NCI-H446 (cell line): ENCODE measurements at places on chromosomes 16 and 17.

DNA sequence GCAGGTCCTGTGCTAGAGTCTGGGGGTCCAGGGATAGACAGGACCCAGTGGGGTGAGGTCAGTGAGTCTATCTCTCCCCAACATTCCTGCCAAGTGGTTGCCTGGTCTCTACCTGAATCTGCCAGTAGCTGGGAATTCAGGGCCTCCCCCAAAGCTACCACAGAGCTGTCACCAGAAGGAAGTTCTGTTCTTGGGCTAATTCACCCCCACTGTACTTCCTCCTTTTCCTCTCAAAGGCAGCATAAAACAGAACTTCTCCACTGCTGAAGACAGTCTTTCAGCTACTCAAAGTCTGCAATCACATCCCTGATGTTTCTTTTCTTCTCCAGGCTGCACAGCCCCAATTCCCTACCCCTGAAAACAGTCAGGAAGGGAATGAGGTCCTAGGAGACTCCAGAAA, 8.7 kb downstream of the CAMTA2 start:
- DNase-seq, result no peak

GRCh38 chr17:74786431-74787055, 10.4 kb upstream of the NAT9 start:
- no peak for DNase-seq

DNA sequence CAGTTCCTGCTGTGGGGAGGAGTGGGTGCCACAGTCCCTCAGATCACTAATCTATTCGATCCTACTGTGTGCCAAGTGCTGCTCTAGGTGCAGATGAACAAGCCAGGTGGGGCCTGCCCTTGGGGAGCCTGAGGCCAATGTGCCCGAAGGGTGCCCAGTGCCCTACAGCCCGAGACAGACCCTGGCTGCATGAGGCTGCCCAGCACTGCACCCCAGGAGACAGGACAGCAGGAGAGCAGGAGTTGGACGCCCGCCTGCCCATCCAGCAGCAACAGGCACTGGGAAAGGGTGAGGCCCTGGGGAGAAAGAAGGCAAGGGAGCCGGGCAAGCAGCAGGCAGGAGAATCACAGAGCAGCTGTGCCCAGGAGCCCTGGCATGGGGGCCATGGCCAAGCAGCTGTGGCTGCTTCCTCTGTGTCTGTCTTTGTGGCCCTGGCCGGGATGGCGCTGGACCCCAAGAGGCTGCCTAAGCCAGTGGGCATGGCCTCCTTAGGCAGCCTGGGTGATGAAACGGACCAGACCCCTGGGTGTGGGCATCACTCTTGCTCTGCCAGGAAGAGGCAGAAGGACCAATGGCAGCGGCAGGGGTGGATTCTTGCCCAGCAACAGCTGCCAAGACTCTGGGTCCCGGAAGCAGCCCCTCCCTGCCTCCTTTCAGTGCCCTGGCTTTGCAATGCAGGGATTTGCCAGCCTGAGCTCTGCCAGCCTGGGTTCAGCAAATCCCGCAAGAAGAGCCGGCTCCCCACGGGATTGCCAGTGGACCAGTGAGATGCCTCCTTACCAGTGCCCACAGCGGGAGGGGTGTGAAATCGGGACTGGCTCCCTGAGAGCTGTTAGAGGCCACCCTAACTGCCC, 179.6 kb upstream of the TNRC6C start:
- peak; percentile 51 for DNase-seq

DNA sequence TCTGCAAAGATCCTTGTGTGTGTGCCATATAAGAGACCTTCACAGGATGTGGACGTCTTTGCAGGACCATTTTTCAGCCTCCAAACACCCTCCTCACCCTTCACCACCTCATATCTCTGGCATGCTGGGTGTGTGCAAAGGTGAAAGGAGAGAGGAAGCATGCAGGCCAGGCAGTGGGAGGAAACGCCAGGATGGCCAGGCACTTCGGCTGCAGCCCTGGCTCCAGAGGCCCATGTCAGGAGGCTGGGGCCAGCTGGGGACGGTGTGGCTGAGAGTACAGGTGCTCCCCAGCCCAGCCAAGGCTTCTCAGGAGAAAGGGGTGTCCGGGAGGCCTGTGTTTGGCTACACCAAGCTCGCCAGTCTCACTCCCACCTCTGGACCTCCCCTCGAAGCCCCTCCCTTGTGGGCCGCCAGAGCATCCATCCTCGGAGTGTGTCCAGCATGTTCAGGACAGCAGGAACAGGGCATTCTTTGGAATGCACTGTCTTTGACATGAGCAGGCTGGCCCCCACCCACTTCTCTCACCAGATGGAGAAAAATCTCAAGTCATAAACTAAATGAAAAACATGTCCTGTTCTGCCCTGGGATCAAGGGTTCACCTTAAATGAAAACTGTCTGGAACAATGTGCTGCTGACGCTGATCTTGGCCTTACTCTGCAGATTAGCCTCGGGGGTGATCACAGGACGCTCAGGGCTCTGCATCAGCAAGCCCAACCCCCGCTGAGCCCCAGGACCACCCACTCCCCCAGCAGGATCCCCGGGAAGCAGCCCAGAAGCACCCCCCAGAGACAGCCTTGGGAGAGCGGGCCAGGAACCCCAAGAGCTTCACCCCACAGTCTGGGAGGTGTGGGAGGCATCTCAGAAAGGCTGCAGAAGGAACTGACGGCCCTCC, 15.9 kb downstream of the PEMT start:
- no peak for DNase-seq

DNA sequence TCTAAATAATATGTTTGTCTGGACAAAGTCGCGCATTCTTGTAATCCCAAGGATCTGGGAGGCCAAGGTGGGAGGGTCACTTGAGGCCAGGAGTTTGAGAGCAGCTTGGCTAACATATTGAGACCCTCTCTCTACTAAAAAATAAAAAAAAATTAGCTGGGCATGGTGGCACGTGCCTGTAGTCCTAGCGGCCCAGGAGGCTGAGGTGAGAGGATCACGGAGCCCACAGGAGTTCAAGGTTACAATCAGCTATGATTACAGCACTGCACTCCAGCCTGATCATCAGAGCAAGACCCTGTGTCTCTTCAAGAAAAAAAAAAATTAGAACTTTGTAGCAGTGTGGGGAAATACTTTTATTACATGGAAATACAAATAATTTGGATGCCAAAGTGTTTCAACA, 6.1 kb upstream of the CHST6 start:
- no peak for DNase-seq
